ENCODE measurements at places on chromosomes 3 and 15.

GRCh38 chr3:61666615-61667330, 105.4 kb downstream of the PTPRG start:
- no peak for DNase-seq

DNA sequence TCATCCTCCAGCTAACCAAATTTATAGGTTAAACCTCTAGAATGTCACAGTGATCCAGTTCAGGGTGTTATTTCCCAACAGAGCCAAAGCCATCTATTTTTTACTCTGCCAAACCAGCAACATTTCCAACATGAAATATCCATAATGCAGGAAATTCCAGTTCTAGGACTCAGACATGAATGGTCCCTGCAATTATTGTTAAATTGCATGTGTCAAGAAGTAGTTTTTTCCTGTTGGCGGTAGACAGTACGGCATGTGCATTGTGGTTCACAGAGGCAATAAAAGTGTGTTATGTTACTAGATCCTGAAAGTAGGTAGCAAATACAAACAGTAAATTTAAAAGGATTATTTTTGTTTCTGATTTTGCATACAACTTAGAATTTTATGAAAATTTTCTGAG, 215.7 kb upstream of the THBS1 start:
- no peak for DNase-seq

DNA sequence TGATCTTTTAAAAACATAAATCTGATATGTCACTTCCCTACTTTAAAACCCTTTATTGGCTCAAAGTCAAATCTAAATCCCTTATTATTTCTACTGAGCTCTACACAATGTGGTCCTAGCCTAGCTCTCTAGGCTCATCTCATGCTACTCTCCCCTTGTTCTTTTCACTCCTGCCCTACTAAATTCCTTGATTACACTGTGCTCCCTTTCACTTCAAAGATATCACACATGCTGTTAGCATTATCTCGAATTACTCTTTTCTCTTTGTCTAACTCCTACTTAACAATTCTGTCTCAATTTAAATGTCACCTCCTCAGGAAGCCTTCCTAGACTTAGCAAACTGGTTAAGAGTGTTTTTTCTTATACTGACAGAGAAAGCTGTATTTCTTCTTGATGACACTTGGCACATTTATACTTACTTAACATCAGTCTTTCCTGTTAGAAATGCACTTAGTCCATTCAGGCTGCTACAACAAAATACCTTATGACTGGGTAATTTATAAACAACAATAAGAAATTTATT, 102.0 kb downstream of the SCAPER start:
- no peak for DNase-seq

- DNase-seq: no peak
Measured at GRCh38 chr15:69076756-69077155, 62.3 kb downstream of the NOX5 start.

GRCh38 chr3:54374214-54374852, 252.0 kb downstream of the CACNA2D3 start:
- no peak for DNase-seq

DNA sequence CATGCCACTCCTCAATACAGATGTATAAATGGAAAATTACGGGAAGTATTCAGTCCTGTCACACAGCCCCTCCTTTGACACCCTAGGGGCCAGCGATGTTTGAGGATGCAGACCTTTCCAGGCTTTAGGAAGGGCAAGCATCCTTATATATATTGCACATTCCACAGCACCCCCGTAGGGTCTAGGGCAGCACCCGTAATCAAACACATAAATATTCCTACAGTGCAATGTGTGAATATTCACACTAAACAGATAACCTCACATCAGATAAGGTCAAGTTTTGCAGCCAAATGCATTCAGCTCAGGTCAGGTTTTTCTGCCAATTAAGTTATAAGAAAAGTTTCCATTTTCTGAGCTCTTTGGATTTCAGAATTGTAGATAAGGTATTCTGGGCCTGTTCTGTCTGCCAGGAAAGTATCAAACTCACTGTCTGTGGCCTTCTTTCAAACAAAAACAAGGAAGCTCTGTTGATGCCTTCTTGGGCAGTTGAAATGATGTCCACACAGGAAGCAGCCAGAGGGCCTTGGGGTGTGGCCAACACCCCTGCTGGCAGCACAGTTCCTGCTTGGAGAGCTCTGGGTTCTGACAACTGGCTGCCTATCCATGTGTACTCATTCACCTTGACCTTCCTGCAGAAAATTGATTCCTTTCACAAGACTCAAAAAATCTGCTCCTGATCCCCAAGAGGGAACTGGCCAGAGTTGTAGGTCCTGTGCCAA, 427.0 kb downstream of the NTRK3 start:
- no peak for DNase-seq

DNA sequence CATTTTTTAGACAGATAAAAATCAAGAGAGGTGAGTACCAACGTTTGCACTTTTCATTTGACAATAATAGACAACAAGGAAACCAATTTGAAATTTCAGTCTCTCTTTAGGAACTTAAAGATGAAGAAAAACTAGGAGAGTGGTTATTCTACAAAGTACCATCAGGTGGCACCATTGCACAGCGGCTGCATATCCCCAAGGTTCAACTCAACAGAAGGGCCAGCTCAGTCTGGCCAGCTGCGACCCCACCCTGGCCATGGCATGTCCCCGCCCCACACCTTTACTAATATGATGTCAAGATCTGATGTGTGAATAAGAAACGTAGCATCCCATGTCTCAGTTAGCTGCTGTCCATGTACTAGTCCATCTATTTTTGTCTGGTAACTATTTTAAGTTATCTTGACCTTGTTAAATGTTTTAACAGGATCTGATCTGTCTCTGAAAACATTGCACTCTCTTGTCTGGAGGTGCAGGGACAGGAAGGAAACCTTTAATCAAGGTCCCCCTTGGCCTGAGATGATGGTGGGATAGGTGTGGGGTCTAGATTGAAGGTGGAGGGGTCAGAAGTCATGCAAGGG, 35.5 kb upstream of the CGNL1 start:
- DNase-seq: peak; percentile 7

- DNase-seq: no peak
Measured at GRCh38 chr3:30858894-30859389, 35.5 kb downstream of the GADL1 start.
